ENCODE measurements at places on chromosomes 1 and 21.

GRCh38 chr1:14017531-14017961 is 317.6 kb downstream of the PRDM2 start:
- DNase-seq, result no peak

- no peak for DNase-seq
Measured at GRCh38 chr1:81208441-81208840, 592.3 kb upstream of the ADGRL2 start.

GRCh38 chr1:18764362-18764761 is 95.1 kb downstream of the TAS1R2 start:
- peak; percentile 32 for DNase-seq

GRCh38 chr1:14098294-14098913 is 398.4 kb downstream of the PRDM2 start:
- DNase-seq, result no peak

- peak; percentile 89 for DNase-seq
Measured at GRCh38 chr1:1033009-1033587, 13.2 kb downstream of the AGRN start.

DNA sequence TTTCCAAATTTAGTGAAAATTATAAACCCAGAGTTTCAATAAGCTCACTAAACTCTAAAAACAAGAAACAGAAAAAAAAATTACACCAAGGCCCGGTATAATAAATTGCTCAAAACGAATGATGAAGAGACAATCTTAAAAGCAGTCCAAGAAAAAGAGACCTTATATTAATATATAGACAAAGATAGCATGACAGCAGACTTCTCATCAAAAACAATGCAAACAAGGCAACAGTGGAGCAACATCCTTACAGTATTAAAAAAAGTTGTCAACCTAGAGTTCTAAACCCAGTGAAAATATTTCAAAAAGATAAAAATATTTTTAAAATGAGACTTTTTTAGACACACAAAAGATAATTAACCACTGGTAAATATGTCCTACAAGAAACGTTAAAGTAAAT is 46.7 kb downstream of the KIFAP3 start:
- DNase-seq, result no peak

- DNase-seq, result no peak
Measured at GRCh38 chr21:32930673-32931072, 95.1 kb upstream of the OLIG2 start.

- no peak for DNase-seq
Measured at GRCh38 chr1:143720087-143721023, 251.4 kb downstream of the FAM72C start.

DNA sequence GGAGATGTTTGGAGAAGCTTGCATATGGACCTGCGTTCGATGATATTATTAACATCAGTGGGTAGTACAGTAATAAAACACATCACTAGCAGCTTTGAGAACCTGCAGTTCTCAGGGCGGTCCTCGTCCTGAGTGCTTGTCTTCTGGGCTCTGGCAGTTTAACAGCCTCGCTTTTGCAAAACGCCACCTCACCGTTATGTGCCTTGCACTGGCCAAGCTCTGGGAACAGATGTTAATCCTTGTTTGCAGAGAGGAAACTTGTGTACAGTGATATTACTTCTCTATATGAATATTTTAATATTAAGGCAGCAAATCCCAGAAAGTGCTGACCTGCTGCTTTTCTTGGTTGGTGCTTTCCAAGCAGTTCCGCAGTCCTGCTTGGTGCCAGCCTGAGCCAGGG is 167.4 kb upstream of the TMEM51 start:
- no peak for DNase-seq

DNA sequence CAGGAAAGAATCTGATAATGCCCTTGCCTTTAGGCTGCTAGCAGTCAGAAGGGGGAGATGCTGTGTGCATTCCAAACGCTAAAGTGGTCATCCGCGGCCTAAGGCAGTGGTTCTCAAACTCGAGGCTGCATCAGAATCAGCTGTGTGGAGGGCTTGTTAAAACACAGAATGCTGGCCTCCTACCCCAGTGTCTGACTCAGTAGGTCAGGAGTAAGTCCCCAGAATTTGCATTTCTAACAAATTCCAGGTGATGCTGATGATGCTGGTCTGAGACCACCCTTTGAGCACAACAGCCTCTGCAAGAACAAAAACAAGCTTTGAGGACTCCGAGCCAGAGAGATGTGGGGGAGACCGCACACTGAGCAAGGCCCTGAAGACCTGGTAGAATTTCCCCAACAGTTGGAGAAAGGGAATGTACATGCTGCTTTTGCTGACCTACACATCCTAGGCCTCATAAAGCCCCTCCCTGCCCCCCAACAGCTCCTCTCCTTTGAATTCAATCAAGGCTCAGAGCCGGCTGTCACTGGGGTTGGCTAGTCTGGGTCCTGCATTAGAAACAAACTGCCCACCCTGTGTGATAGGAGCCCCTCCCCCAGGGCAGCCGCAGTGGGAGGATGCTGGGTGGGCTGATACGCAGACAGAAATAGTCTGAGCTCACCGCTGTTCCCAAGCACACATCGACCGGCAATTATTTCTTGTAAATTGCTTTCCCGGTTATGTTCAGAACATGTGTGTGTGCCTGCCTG is 27.1 kb downstream of the SHISAL2A start:
- no peak for DNase-seq

DNA sequence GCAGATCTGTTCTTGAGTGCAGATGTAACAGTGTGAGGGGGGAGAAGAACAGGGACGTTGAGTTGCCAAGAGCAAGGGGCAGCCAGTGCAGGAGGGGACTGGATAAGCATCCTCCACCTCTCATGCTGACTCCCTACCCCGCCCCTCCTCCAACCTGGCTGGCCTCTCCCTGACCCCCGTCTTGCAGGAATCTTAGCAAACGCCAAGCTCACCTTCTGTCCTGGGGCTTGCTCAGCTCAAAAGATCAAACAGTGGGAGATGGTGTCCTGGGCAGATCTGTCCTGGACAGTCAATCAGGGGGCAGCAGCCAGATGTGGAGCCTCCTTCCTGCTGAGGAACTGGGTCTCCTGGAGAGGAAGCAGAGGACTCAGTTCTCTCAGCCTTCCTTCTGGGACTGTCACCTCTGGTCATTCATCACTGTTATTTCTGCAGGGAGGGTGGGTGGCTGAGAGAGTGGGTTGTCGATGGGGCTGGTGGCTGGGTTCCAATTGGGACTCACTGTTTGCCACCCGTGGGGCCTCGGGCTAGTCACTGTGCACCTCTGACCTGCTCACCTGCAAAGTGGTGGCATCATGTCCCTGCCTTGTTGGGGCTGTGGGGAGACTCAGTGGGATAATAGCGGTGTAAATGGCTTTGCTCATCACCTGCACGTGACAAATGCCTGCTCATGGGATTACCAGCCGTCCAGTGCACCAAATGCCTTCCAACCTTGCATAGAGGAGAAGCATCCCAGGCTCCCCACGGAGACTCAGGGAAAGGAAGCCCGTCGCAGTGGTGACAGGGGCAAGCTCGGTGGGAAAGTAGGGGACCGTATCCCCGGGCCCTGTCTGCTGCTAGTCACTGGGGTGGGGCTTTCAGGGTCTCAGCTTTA is 154.4 kb downstream of the PTPRU start:
- no peak for DNase-seq

GRCh38 chr1:20936216-20936615 is 149.1 kb upstream of the HP1BP3 start:
- DNase-seq, result no peak

DNA sequence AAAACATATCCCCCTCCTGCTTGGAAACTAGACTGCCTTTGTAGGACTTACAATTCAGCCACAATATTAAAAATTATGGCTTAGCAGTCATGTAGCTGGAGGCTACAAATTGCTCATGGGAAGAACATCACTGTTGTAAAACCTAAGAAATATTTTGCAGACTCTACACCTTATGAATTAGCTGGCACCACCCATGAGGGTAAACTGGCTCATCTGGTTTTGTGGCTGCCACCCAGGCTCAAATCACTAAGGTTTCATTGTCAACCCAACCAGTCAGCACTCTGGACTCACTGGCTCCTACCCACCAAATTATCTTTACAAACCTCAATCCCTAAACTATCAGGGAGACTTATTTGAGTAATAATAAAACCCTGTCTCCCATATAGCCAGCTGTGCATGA is 100.7 kb upstream of the OLFM3 start:
- DNase-seq, result no peak

- no peak for DNase-seq
Measured at GRCh38 chr1:14996133-14997050, 157.2 kb upstream of the TMEM51 start.

- no peak for DNase-seq
Measured at GRCh38 chr1:119797606-119798005, 13.7 kb downstream of the REG4 start.

DNA sequence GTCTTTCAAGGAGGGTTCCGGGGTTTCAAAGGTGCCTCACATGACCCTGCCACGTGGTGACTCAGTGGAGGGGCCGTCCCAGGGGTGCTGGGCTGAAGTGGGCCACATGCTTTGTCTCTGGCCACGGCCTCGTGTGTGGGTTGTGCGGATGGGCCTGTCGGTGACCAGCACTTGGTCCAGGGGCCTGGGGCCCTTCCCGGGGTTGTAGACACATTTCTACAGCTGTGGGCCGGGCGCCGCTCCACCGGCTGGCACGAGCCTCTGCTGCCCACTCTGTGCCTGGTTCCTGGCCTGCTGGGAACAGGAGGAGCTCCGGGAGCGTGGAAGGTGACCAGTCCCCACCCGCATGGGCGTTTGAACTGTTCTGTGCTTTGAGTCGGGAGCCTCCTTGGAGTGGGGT is 75.4 kb upstream of the TTC34 start:
- no peak for DNase-seq

- no peak for DNase-seq
Measured at GRCh38 chr1:27005166-27005530, 7.5 kb downstream of the TENT5B start.

- no peak for DNase-seq
Measured at GRCh38 chr1:106536741-106537140, 519.7 kb upstream of the PRMT6 start.

GRCh38 chr21:41847066-41847804 is 31.9 kb downstream of the PRDM15 start:
- DNase-seq, result no peak

DNA sequence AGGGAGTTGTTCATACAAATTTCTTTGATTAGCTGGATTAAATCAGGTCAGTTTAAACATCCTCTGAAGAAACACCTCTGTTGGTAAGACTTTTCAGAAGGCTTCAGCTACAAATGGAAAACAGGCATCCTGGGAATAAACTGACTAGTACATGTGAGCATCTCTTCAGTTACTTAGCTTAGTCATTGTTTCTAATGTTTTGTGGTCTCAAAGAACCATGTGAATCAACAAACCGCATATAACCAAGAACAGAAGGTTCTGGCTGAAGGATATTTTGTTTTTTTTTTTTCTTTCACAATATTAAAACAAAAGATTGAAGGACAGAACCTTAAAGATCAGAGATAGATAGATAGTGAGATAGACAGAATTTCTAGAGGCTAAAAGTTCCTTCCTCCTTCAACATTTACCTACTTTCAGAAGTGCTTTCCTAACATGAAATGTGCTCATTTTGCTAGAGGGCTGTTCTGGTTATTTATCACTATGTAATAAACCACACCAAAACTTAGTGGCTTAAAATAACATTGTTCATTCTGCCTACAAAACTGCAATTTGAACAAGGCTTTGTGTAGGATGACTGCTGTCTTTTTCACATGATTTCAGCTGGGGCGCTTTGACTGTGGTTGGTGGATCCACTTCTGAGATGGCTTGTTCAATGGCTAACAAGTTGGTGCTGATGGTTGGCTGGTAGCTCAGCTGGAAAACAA is 119.8 kb upstream of the PTGFR start:
- no peak for DNase-seq

GRCh38 chr21:26835714-26836265 is 9.4 kb downstream of the ADAMTS1 start:
- no peak for DNase-seq
